ENCODE measurements at places on chromosomes 3 and 15.

- no peak for DNase-seq
These were observed 34.4 kb downstream of the C3orf80 start for GRCh38 chr3:160259589-160259988.

DNA sequence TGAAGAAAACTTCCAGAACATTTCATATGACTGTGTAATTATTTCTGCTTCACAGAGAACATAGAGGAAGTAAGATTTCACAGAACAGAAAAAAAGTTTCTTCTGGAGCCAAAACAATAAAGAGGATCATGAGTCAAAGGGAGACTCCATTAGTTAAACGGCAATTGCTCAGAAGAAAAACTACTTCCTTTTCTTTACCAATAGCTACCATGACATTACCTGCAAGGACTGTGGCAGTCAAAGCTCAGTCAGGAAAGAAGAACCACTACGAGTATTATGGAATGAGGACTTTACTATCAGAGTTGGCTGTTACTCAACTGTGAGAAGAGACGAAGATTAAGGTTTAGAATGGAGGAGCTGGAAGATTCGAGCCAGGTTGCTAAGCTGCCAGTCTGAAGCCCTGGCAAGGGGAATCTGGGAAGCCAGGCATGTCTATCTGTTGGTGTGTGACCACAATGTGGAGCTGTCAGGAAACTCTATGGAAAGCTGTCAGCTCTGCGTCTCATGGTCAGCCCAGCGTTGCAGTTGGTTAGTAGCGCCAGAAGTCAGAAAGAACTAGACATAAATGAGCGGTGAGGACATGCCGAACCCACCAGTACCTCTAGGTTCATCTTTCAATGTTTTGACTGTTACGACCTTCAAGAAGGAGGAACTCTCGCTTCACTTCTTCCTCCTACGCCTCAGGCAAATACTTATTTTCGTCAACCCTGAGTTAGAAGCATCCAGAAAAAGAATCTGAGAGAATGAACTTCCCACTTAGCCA is 604.3 kb downstream of the FGF12 start:
- no peak for DNase-seq

GRCh38 chr3:98587654-98588053 is 5.8 kb downstream of the CPOX start:
- no peak for DNase-seq

GRCh38 chr15:31305375-31305774 is 21.3 kb upstream of the KLF13 start:
- no peak for DNase-seq

DNA sequence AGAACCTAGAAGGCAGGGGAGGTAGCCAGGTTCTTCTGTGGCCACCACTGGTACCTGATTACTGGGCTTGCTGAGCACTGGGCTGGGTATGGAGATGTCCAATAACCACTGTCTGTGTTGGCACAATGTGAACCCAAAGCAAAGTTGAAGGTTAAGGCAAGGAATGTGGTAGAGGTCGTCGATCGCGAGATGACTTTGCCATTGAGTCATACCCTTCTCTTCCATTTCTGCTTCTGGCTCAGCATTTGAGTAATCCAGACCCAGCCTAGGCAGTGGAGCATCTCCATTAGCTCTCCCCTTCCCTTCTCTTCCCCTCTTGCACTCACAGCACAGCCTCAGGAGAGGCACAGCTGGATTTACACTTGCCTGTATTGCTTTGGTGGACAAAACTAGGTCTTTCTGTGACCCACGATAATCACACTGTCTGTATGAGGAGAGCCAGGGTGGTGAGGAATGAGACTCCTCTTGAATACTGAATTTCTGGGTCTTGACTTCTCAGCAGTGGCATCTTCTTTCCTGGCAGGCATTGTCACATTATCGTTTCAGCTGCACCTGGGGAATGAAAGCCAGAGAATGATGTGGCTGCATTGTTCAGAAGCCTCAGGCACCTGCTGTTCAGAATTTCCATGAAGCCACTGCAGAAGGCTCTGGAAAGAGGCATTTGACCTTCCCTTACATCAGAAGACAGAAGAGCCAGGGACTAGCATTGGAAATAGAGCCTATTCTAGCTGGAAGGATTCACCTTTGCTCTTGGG is 272.6 kb downstream of the PDCD6IP start:
- DNase-seq = no peak

- peak; percentile 23 for DNase-seq
These were observed 26.1 kb downstream of the PCCB start for GRCh38 chr3:136276049-136276755.

- DNase-seq = peak; percentile 38
These were observed 2.6 kb upstream of the MAP4 start for GRCh38 chr3:48018841-48019240.

DNA sequence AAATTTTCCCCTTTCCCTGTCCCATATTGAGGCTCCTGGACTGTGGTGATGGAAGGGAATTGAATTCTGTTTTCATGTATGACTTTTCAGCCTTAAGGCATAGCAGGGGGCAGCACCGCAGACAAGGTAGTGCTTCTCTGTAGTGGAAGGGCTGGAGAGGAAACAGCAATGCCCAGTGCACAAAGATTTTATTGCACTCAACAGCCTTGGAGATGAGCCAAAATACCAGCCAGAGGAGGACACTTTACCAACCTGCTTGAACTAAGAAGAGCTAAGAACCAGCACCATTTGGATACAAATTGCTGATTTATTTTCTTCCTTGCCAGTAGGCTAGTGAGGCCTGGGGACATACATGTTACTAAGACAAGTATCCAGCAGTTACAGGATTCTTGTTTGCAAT is 98.7 kb downstream of the KCNMB2 start:
- DNase-seq = no peak

GRCh38 chr3:143226678-143227291 is 107.2 kb downstream of the CHST2 start:
- DNase-seq = no peak

DNA sequence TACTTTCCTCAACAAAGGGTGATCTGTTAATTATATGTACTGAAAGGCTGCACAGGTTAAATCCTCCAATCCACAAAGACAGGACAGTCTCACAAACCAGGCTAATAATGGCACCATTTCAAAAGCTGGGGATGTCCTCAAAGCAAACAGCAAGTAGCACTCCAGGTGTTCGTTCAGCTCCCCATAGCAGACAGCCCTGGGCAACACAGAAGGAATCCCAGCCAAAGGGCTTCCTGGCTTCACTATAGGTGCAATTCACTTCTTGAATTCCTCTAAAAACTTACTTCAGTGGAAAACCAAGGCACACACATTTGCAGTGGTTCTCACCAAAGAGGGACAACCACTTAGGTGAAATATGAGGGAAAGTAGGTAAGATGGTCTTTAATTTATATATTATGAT is 166.7 kb downstream of the CTNNB1 start:
- no peak for DNase-seq

DNA sequence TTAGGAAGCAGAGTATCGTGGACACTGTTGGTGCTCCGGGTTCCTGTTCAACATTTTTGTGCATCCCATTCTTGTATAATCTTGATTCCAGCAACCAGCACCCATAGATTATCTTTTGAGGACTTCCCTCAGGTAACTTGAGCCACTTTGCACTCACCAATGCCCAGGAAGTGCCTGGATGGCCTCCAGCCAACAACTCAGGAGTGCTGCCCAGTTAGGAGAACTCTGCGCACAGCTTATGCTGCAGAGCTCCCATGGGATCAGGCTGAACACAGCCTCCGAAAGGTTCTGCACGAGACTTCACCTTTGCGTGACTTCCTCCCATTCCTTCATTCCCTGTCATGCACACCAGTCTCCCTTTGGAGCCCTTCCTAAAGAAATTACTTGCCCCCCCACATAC is 64.3 kb upstream of the LRRN1 start:
- DNase-seq = no peak

DNA sequence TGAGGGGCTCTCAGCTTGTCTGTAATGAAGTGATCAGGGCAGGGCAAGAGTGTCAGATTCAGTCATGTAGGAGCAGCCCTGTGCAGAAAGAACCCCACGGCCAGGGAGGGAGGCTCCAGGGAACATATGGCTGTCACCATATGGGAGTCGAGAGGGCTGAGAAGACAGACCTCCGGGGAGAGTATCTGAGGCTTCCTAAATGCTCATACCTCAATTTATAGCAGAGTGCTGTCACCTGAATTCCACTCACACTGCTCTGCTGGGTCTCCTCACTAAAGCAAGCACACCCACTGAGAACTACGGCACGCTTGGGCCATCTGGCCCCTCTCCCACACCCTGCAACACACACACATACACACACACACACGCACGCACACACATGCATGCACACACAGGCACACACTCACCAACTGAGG is 92.3 kb upstream of the TJP1 start:
- no peak for DNase-seq

DNA sequence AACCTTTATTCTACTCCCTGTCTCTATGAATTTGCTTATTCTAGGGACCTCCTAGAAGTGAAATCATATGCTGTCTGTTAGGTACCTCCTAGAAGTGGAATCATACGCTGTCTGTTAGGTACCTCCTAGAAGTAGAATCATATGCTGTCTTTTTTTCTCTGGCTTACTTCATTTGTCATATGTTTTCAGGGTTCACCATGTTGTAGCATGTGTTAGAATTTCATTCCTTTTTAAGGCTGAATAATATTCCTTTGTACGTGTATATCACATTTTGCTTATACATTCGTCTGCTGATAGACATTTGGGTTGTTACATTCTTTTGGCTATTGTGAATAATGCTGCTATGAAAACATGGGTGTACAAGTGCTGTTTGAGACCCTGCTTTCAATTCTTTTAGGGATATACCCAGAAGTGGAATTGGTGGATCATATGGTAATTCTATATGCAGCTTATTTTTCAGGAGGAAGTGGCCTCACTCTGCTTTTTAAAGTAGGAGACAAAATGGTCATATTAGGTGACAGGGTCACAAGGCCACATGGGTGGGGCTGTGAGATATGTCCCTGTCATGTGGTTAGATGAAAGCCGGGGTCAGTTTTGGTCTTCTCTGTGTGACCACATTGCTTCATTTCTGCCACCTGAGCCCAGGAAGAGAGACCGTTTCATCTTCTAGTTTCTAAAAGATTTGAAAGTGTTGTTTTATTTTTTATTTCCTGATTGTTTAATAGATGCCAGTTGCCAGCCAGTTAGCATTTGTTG is 76.7 kb downstream of the FLNB start:
- no peak for DNase-seq

DNA sequence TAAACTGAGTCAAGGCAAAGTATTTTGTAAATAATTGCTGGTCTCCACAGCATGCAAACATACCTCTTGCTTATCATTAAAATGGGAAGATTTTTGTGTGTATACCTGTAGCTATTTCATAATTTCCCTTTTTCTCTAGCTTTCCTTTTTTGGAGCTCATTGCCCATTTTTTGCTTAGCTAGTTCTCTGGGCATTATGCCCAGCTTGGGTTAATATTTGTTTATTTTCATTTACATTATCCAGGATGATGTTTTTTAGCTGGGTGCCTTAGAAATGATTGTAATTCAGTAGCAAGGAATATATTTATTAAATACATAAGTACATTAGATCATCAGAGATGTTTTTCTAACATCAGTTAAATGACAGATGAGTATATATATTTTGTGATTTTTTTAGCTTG is 1271.7 kb upstream of the GBE1 start:
- no peak for DNase-seq

DNA sequence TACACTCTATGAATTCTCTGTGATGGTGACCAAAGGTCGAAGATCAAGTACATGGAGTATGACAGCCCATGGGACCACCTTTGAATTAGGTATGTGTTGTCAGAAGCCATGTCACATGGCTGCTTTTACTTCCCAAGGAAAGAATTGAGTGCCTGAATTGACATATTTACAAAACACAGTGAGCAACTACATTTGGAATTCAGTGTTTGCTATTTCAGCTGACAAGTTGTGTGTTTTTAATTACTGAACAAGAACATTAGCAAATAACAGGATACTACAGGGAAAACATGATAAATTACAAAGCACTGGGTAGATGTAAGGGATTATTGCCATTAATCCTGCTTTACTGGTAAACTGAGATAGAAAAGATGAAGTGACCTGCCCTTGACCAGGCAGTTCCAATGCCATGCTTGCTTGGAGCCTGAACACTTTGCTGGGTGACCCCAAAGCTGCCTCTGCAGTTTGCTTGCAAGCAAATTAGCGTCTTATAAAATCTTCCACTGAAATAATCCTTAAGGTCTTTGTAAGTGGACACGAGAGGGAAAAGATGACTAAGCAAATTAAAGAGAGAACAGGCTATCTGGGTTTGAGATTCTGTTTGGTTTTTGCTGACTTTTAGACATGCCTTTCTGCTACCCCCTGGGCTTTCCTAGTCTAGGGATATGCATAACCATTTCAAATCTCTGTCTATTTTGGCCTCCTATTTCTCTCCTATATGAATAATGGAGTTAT is 98.2 kb downstream of the HCN4 start:
- DNase-seq = no peak

DNA sequence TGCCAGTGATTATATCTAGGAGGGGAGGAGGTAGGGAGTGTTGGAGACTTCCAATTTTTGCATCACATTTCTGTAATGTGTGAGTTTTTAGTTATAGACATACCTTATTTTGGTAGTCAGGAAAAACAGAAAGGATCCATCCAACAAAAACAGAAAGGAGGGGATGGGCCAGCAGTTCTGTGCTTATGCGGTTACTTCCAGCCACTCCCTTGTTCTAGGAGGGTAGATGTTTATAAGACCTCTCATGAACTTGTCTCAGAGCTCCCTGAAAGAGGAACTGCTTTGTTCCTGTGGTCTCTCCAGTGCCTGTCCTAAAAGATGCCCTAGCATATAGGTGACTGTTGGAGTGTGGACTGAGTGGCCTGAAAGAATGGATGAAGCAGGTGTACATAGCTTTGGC is 323.3 kb downstream of the CACNA2D3 start:
- DNase-seq = no peak

DNA sequence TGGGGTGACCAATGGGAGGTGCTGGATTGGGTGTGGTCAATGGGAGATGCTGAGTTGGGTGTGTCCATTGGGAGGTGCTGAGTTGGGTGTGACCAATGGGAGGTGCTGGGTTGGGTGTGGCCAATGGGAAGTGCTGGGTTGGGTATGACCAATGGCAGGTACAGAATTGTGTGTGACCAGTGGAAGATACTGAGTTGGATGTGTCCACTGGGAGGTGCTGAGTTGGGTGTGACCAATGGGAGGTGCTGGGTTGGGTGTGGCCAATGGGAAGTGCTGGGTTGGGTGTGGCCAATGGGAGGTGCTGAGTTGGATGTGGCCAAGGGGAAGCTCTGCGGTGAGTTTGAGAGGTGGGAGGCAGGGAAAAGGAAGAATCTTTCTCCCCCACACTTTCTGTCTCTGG is 250.0 kb upstream of the PROK2 start:
- DNase-seq = no peak

Measured in mesendoderm (in vitro differentiated cells).